ENCODE measurements at places on chromosomes 7 and 10.

DNA sequence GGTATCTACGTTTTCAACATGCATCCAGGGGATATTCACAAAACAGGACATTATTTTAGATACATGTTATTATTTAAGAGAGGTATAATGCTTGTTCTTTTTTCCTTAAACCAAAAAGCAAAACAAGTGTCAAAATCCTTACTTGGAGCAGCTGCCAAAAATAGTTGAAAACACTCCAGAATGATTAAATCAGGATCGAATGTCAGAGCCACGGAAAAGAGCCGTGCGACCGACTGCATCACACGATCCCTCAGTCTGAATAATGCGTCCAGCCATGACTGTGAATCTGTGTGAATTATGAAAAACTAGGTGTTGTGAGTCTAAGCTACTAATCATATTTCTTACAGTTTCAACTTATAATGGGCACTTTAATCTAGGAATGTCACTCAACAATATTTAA is 126.0 kb downstream of the PARD3 start:
- DNase-seq, result no peak

DNA sequence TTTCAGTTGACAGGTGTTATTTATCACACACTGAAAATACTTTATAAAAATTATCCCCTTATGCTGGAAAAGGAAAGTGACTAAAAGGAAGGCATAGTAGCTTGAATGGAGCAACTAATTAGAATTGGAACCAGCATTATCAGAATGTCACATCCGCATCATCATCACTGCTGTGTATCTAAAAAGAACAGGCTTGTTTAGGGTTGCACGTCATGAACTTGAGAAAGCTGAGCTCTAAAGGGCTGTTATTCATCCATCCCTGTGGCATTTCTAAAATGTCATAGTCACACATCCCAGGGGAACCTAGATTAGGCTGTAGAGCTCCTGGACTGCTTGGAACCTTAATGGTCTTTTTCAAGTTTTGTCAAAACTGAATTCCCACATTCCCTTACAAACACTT is 54.4 kb downstream of the KLHDC10 start:
- DNase-seq, result no peak

GRCh38 chr10:34866848-34867247 is 51.8 kb upstream of the PARD3 start:
- no peak for DNase-seq

GRCh38 chr10:52452600-52453493 is 138.8 kb downstream of the DKK1 start:
- DNase-seq, result no peak

- no peak for DNase-seq
These were observed 20.6 kb upstream of the PDCD4 start for GRCh38 chr10:110851020-110851612.

DNA sequence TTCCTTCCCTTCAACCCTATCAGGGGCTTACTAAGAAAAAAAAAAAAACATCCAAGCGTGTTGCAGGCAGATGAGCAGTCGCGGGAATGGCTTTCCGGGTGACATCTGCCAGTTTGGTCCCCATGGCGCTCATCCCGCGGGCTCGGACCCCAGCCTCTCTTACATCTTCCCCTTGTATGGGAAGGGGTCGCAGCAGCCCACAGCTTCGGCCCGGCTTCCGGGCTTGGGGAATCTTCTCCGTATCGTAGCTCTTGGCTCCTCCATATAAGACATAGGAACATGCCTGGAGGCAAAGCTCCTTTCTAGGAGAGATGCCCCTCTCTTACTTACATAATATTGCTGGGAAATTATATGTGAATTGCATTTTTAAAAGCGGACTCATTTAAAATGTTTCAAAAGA is 99.5 kb downstream of the CUX1 start:
- no peak for DNase-seq

DNA sequence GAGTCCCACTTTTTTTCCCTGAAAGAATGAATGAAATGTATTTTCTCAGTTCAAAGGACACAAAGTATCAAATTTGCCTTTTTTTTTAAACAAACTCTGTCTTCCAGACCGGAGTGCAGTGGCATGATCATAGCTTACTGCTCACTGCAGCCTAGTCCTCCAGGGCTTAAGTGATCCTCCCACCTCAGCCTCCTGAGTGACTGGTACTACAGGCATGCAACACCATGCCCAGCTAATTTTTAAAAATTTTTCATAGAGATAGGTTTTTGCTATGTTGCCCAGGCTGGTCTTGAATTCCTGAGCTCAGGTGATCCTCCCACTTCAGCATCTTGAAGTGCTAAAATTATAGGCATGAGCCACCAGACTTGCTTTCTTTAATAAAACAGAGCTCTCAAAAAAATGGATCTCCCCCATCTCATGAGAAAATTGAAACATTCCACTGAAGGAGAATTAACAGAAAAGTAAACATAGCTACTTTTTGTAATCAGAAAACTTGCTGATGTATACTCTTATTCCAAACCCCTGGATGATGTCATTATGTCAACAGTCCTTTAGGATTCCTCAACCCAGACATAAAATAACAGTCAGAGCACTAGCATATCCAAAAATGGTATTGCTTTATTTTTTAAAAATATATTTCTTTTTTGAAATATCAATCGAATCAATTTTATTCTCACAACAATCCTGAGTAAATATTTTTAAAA is 12.3 kb upstream of the TRDMT1 start:
- no peak for DNase-seq

- no peak for DNase-seq
These were observed 105.7 kb downstream of the NEURL1 start for GRCh38 chr10:103599211-103599610.

DNA sequence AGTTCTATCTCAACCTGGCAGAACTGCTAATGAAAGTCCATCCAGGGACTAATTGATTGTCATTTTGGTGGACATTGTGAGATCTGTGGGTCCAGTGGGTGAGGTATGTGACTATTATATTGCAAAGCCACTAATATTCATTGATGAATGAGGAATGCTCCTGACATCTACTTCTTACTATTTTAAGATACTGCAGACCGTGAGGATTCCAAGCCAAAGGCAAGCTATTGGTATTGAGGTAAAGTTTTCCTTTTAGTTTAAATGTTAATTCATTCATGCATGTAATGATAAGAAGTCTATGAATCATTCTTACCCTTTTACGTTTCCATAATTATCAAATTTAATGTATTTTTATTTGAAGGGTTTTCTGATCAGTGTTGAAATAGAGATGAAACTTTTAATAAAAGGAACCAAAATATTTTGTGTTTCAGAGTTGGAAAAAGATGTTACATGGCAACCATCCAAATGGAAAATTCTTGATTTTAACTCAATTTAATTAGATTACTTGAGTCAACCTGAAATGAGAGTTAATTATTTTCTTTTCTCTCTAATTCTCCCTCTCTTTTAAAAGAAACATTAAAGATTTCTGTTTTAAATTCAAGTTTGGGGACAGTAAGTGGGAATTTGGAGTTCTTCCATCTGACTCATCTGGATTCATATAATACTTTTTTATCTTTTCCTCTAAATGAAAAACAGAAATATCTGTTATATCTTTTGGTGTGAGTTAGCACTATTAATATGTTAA is 39.6 kb downstream of the NUP205 start:
- no peak for DNase-seq

DNA sequence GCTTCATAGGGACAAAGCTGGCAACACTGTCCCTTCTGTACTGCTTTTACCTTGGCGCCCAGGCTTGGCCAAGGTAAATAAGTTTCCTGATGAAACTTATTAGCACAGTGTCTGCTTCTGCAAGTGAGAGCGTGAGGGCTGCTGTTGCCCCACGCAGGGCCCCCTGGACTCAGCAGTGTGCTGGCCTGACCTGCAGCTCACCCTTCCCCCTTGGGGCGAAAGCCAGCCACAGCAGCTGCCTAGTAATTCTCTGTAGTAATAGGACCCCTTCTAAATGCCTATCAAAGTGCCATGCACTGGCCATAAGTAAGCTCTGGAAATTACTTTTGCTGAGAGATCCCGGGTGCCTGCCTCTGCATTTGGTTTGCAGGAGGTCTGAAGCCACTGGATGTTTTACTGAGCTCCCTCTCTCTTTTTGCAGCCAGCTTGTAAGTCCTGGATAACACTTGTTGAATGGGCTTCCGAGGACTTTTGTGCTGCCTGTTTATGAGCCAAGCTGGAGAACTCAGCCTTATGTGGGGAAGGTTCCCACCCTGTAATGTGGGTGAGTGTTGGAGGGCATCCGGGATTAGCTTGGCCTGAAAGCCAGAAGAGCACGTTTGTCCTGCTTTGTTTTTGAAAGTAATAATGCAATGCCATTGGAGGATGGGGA is 293.9 kb downstream of the C7orf25 start:
- DNase-seq, result no peak

- no peak for DNase-seq
These were observed 73.8 kb downstream of the LANCL2 start for GRCh38 chr7:55438757-55439525.

DNA sequence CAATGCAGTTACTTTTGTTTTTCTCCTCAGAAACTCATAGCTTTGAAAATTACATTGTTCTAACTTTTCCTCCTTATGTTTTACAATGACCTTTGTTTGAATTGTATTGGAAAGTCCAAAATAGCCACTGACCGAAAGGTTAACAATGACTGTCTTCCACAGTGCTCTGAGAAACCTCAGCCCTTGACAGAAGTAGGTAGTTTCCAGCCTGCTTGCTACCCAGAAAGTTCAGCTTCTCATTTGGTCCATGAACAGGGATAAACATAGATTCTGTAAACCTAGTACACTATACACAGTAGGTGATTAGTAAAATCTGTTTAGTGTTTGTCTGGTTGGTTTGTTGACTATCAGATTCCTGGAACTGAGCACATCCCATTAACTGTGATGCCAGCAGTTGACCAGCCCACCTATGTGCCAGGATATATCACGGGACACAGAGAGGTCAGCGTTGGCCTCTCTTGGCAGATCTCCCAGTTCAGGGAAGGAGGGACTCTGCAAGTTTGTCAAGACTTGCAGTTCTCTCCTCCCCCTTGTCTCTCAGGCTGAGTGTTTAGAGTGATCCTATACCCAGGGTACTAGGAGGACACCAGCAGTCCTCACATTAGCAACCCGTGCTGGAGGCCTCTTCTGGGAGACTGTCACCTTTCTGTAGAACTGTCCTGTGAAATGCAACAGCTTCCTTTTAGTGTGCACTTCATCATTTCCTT is 297.6 kb downstream of the ARHGAP12 start:
- no peak for DNase-seq

GRCh38 chr7:38312821-38313220 is 39.4 kb upstream of the TARP start:
- DNase-seq, result no peak

DNA sequence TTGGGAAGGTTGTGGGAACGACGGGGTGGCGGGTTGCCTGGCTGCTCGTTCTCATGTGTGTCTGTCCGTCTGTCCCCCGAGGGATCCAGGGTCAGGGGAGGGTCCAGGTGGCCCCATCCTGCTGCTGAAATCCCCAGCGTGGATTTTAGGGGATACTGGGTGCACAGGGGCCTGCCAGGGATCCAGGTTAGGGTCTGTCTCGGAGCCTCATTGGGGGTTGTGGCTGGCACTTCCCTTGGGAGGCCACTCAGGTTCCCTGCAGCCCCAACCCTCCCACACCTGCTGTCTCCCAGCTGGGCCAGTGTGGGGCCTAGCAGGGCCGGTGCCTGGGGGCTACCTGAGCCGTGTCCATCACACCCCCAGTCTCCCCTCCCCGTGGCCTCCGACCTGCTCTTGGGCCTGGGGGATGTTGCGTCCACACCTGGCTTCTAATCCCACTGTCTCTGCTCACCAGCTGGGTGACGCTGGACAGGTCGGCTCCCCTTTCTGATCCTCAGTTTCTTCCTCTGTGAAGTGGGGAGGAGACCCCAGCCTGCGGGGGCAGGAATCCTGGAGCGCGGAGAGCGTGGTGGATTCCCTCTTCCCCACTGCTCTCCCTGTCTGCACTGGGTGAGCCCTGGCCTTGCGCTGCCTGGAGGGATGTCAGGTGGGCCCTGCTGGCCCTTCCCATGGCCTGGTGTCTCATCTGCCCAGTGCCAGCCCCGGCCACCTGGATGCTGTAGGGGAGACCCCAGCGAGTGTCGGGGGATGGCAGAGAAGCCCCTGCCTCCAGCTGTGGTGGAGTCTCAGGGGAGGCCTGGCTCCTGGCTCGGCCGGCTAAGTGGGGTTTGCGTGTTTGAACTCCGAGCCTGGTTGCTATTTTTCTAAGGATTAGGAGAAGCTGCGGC is 81.6 kb downstream of the UNCX start:
- no peak for DNase-seq

DNA sequence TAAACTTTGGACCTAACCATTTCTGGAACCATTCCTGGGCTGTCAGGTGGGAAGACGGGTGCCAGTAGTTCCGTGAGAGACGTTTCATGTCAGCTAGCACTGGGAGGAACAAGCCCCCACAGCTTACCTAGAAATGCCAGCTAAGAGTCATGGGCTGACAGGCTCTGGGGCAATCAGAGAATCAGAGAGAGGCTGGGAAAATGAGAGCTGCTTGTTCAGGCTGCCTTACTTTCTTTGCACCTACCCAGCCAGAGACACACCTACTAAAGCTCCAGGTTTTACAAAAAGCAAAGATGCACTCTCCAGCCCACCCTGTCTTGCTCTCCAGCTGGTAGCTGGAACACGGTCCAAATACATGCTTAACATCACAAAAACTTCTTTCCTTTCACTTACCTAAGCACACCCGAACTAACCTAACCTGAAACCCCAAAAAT is 688 bp downstream of the PTN start:
- no peak for DNase-seq

DNA sequence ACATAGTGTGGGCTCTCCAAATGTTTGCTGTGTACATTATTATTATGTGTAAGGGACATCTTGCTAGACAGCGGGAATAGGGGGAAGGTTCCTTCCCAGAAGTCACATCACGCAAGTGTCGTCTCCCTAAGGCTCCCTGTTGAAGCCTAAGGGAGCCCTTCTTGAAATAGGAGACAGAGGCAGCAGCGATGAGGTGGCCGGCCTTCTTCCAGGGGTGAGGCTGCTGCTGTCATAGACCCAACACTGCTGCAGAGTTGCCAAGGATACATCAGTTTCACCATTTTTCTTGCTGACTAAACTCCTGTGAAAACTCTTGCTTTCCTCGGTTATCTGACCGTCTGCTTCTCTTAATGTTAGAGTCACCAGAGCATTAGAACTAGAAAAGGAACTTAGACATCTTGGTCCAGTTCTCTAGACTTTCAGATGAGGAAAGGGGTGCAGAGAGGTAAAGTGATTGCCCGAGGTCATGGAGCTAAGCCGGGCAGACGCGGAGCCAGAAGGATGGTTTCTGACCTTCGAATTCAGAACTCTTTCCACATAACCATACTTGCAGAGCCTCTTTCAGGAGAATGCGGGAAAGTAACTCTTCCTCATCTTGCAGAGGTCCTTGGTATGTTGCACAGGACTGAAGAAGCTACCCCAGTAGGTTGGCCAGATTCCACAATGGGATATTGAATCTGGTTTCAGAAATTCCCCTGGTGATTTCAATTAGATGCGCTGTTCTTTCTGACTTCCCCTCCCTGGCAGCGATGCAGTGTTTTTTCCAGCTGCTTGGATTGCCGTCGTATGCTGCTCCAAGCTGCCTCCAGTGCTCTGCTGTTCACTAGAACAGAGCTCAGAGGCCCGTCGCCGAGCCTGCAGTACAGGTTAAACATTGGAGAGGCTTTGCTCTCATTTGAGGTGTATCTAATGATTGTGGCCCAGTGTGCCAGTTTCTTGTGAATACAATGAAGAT is 217.1 kb downstream of the CAMK1D start:
- DNase-seq, result no peak

- no peak for DNase-seq
These were observed 249.5 kb downstream of the ZMYND11 start for GRCh38 chr10:384538-385305.

Data from GM18507 (cell line).